ENCODE measurements at places on chromosomes 7 and 10. TPM values are rescaled to one million over a fixed set of nuclear protein-coding genes. Genes with fewer than 3 reads are reported as not detected.

DNA sequence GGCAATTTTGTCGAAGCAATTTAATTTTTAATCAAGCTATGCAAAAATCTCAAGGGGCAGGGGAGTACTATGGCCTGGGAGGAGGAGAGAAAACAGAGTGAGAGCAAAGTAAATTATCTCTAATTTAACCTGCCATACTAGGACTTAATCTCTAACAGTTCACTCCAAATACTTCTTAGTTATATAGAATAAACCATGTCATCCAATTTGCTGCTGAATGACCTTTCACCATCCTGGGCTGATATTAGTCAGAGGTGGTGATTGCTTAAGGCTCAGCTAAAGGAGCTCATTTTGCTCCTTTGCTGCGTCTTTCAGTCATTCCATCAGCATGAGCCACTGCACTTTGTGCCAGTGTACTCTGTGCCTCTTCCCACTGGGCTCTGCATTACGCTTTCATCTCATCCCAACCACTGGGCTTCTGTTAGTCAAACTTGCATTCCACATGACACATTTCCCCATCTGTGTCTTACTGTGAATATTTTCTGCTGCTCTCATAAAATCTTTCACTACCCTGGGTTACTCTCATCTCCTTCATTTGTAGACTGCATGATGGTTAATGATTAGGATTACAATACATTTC is 84.3 kb downstream of the CD36 start:
- DNase-seq = no peak

GRCh38 chr10:61481597-61481996 is 28.4 kb upstream of the TMEM26 start:
- no peak for DNase-seq

GRCh38 chr10:62580396-62580795 is 206.2 kb downstream of the ZNF365 start:
- DNase-seq = no peak

DNA sequence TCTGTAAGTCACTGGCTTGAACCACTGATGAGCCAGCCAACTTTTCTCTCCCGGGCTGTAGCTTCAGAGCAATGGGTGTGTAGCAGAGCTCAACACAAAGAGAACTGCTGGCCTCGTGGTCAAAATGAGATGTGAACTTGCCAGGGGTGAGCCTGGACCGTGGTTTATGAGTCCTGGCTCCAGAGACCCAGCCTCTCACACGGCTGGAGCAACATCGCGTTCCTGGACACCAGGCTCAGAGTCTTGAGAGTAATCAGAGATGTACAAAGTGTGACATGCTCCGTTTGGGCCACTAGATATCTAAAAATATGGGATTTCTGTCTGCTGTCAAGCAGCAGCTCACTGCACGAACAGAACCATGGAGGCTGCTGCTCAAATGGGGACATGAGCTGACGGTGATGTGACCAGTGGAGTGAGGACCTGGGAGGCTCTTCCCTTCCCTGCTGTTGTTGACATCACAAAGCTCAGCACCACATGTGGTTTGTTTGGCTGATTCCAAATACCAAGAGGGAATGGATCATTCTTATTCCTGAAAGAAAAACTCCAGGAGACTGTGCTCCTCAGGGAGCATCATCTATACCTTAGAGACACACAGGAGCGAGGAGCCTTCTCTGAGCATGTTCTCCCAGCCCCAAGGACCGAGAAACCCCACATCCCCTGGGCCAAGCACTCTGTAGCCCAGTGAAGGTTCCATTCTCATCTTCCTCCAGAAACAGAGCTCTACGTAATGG is 9.2 kb upstream of the SVIL start:
- DNase-seq = no peak

GRCh38 chr7:84017651-84018050 is 176.9 kb downstream of the SEMA3A start:
- no peak for DNase-seq

Gene TRIL
- 2.0 TPM for total RNA-seq

Gene IQCE
- total RNA-seq = 30.5 TPM

Gene TMEM213
- not detected for total RNA-seq

Measured in left colon (tissue), 2 donors.